ENCODE measurements at places on chromosomes 3 and 15. TPM values are rescaled to one million over a fixed set of nuclear protein-coding genes. Genes with fewer than 3 reads are reported as not detected.

- DNase-seq = no peak
Measured at GRCh38 chr3:30007668-30008067, 598.7 kb upstream of the TGFBR2 start.

- DNase-seq = no peak
Measured at GRCh38 chr15:78662028-78662427, 21.0 kb upstream of the CHRNB4 start.

- peak; percentile 82 for DNase-seq
Measured at GRCh38 chr3:25663869-25664811, 567 bp downstream of the TOP2B start.

DNA sequence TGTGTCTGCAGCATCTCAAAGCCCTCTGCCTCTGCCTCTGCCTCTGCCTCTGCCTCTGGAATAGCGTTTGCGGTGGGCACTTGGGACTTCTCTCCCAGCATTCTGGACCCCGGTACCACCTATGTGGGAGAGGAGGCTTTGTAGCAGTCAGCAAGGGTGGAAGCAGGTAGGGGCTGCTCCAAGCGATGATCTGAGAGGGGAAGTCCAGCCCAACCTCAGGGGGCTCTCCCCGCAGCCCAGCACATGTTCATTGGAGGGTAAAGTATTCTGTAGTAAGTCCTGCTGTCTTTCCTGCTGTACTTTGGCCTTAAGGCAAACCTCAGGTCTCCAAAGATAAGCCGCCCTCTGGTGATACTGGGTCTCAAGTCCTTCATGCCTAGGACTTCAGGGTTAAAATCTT lies 68.6 kb downstream of the FAM174B start:
- DNase-seq = no peak

DNA sequence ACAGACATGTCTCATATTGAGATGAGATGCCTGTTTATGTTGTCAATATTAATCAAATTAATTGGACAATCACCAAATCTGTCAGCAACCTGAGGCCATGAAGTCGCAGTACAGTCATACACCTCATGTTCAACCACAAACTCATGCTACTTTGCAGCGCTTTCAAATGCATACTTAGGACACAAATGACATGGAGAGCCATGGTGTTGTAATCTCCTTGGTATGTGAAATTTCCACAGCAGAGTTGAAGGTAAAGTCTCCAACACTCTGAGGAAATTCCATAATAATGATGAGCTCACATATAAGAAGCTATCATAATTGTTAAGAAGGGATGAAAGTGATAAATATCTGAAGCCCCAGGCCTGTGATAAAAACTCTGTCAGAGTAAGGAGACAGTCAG lies 873.9 kb downstream of the MCTP2 start:
- DNase-seq = no peak

- peak; percentile 71 for DNase-seq
Measured at GRCh38 chr15:40282147-40282868, 556 bp downstream of the ANKRD63 start.

DNA sequence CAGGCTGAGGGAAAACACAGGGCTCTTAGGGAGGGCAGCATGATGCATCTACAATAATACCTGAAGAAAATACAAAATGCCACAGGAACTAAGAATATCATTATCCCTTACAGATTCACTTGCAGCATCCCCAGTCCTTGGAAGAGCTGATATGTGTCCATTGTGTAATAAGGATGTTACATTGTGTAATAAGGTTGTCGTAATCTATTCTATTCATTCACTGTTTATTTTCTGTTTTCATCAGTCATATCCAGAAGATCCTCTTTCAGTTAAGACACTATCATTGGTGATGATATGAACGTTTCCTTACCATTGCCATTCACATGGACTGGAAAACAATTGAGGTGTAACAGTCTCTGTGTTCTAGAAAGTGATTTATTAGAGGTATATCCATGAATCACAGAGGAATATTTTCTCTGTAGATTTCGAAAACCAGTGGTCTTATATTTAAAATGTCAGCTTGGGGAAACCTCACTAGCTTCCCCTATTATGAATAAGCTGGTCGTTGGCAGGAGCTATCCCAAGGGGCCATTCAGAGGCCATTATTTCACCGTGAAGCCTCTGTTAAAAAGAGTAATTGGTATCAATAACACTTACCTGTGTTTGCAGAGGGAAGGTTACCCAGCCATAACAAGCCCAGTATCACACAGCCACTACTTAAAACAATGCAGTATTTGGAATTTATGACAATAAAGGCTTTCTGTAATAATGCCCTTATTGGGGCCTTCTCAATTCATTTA lies 241.1 kb downstream of the ZNF385D start:
- DNase-seq = no peak

- no peak for DNase-seq
Measured at GRCh38 chr15:83065431-83065830, 1.6 kb downstream of the BTBD1 start.

GRCh38 chr15:88002706-88003105 lies 253.8 kb downstream of the NTRK3 start:
- DNase-seq = no peak

The ACAP2 gene
- total RNA-seq = 15.6 TPM

The CPNE9 gene
- total RNA-seq = not detected

The HCN4 gene
- 21.1 TPM for total RNA-seq

The EPHB3 gene
- 1.6 TPM for total RNA-seq

The MAP1A gene
- total RNA-seq = 13.0 TPM

The SOX14 gene
- total RNA-seq = not detected

The CYP11A1 gene
- 0.55 TPM for total RNA-seq

The WWTR1 gene
- 40.0 TPM for total RNA-seq

Data from left ventricle myocardium superior (tissue), 1 donor.